ENCODE measurements at places on chromosomes 6 and 20. TPM values are rescaled to one million over a fixed set of nuclear protein-coding genes. Genes with fewer than 3 reads are reported as not detected.

GNRH2 gene
- 4.6 TPM for total RNA-seq

SLC22A16 gene
- total RNA-seq, result not detected

FNDC1 gene
- 2.1 TPM for total RNA-seq

KCNK5 gene
- 18.6 TPM for total RNA-seq

DNA sequence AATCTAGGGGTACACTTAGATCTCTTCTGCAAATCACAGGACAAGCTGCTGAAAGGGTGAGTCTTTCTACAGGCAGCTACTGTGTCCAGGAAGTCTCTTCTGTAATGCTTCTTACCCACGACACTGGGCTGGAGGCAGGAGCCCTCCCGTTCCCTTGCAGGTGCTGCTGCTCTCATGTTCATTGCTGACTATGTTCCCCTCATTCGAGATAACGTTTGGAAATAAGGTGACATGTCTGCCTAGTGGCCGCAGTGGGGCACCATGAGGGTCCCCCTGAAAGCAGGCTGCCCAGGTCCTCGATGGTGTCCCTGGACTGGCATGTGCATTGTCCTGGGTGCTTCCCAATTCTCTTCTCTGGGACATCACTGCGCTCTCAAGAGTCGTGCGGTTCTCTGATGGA lies 74.7 kb downstream of the SYNJ2 start:
- no peak for DNase-seq

GRCh38 chr20:11271319-11271718 lies 597.5 kb upstream of the JAG1 start:
- DNase-seq, result no peak

GRCh38 chr6:155455766-155456165 lies at the start of gene NOX3:
Gene NOX3 (minus strand): TSS chr6:155455839. CDS start chr6:155455800, 39 bp downstream.
- DNase-seq, result no peak

DNA sequence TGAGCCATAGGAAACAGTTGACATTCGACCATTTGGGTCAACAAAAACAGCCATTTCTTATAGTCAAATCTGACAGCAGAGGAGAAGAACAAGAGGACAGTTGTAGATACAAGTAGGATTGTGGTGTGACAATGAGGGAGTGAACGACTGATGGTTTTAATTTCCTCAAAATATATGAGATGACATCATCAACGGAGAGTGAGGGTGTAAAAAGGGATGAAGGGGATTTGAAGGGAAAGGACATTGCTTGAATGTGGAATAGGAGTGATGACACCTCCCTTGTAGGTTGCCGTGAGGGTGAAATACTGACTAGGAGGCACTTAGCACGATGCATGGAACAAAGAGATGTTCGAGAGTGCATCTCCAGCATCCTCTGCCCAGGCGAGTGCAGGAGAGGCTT lies 499.8 kb upstream of the CHD6 start:
- no peak for DNase-seq

All from tibial nerve (tissue), 4 donors.